ENCODE measurements at places on chromosomes 4 and X. TPM values are rescaled to one million over a fixed set of nuclear protein-coding genes. Genes with fewer than 3 reads are reported as not detected.

DNA sequence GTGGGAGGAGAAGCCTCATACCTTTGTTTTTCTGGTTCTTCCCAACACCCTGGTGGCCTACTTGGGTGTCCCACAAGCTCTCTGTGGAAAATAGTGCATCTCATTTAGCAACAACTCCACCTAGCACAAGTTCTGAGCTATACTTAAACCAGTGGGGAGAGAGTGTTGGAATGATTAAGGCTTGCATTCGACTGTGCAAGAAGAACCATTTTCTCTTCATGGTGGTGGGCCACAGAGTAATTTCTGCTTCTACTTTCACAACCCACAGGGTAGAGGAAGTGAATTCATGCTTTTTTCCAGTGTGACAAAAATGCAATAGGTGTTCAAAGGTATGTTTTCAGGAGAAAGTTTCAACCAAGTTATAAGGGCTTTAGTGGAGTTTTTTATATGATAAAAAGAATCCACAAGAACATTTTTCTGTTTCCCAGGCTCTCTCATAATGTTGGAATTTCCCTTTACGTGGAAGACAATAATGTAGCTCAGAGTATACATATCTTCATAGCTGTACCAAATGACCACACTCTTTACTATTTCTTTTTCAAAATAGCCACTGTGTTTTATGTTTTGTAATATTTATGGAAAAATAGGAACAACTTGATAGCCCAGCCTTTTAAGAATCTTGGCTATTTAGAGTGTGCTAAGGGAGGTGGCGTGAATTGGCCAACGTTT lies 80.3 kb upstream of the HHIP start:
- DNase-seq, result no peak

DNA sequence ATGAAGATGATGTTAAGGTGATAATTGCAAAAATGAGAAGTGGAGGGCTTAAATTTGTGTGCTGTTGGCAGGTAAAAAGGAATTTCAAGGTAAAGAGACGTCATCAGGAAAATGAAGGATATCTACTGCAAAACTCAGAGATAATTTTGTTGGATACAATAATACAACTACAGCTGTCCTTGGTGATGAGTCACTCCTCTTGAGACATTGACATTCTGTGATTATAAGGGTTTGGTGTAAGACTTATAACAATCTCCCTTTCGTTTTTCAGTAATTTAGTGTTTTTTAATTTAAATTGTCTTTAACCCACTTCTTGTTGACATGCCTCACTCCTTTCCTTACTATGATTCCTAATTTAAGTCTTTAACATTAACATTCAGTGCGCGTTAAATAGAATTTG lies 1074.1 kb upstream of the SLIT2 start:
- DNase-seq, result no peak

DNA sequence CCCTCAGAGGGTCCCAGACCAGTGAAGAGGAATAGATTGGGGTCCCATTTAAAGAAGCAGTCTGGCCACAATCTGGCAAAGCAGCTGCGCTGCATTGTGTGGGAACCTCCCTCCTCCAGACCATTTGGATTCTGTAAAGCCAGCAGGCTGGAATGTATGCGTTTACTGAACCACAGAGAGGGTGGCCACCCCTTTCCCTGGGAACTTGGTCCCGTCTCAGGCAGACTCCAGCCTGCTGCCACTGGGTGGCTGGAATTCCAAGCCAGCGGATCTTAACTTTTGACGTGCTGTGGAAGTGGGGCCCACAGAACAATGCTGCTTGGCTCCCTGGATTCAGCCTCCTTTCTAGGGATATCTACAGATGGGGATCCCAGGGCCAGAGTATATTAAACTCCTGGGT lies 307.2 kb downstream of the DACH2 start:
- peak; percentile 12 for DNase-seq

GRCh38 chrX:121479406-121479805 lies 432.0 kb downstream of the GLUD2 start:
- no peak for DNase-seq

DNA sequence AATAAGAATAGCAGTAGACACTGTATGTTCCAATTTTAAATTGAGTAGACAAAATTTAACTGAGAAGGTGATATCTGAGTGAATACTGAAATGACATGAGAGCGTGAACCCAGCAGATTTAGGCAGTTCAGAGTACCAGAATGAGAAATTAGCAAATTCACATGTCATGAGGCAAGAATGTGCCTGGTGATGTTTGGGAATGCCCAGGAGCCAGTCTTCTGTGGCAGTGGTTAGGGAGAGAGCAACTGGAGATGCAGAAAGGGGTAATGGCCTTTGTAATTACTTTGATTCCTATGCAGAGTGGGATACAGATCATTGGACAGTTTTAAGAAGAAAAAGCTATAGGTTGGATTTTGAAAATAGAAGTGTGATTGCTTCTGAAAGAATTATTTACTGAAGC lies 621.9 kb downstream of the TECRL start:
- DNase-seq, result no peak

Gene XAGE1A
- total RNA-seq, result not detected

Gene MECP2
- total RNA-seq, result 24.7 TPM

Gene RASGEF1B
- total RNA-seq, result 4.5 TPM
